ENCODE measurements at places on chromosomes 3 and 15.

DNA sequence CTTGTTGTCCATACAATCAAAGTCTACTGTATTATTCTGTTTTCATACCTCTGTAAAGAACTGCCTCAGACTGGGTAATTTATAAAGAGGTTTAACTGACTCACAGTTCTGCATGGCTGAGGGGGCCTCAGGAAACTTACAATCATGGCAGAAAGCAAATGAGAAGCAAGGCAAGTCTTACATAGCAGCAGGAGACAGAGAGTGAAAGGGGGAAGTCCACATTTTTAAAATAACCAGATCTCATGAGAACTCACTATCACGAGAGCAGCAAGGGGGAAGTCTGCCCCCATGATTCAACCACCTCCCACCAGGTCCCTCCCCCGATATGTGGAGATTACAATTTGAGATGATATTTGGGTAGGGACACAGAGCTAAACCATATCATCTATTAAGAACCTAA lies 724.6 kb upstream of the CBLB start:
- DNase-seq, result no peak

DNA sequence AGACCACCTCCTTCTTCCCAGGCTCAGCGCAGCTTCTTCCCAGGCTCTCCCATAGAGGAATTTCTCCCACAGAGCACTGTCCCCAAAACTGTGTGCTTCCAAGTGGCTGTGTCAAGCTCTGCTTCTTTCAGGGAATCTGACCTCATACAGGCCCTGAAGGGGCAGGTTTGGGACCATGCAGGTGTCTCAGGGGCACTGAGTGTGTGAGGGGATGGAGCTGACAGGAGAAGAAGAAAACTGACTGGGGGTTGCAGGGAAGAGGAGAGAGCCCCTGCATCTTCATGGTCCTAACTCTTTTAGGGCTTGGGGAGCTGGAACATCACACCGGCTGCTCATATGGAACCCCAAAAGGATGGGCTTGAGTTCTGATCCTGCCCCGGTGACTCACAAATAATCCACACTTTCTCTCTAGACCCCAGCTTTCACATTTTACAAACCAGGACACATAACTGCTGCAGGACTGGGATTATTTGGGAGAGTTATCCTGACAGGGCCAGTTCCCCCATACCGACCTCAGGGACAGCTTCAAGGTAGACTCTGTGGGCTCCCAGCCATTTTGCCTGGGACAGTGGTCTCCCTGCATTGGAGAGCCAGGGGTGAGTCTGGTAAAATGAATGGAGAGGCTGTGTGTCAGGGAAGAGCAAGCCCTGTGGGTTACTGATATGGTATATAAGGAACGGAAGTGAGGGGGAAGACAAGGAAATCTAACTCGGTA lies 316.1 kb downstream of the TLE3 start:
- no peak for DNase-seq

DNA sequence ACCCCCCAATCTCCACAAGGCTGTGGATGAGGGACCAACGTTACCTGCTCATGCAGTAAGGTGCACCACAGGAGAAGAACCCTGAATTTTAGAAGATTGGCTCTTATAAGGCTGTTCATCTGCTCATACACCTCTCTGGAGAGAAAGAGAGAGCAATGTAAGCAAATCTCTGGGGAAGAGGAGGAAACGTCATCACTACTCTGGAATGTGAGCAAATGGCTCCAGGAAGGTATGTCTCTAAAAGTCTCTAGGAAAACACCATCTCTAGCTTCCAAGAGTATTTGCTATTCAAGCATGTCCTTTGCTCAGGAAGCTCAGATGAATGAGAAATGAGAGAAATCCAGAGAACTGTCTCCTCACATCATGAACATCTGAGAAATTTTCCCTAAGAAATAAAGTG lies 235.4 kb downstream of the TBL1XR1 start:
- no peak for DNase-seq

DNA sequence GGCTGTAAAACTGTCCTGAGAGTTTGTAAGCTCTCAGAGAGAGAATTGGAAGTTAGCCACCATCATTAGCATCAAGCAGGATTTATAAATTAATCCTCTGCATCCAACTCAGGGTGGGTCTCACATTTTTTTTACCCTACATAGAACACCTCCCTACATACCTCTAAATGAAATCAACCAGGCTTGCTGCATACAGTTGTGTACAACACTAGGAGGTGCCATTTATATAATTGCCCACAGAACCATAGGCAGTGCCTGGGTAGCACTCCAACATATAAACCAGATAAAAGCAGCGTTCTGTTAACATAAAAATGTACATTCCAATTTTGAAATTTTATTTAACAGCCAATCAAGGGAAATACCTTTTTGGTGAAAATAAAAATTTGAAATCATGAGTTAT lies 48.2 kb upstream of the SELENOK start:
- no peak for DNase-seq

GRCh38 chr15:31292391-31293015 lies 34.1 kb upstream of the KLF13 start:
- no peak for DNase-seq

DNA sequence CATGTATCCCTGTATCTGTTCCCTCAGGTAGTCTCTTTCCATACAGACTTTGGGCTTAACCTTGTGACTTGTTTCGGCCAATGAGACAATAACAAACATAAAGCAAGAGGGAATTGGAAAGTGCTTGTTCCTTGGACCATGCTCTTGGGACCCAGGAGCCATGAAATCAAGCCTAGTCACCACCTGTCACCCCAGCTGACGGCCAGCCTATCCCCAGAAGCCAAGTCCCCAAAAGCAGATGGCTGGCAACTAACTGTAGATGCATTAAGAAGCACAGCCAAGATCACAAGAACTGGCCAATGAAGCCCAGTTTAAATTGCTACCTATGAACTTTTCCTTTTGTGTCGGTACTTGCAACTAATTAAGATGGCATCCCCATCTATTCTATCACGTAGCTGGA lies 822.0 kb downstream of the CADM2 start:
- DNase-seq, result no peak

- no peak for DNase-seq
Observed at GRCh38 chr3:11434017-11434526, 161.9 kb downstream of the ATG7 start.

DNA sequence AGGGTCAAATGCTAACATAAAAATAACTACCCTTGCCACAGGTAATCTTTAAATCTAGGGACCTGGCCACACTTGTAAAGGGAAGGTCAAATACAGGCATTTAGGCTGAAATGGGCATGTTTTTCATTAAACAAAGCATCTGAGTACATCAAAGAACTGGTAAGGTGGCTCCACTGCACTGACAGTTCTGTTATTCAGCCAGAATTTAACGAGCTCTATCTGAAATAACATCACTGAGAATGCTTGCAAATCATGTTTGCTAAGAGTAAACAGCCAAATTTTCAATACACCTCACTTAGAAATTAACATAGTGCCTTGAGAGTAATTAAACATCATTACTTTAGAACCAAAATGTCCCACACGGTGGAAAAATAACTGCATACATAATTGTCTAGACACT lies 118.9 kb downstream of the MTHFS start:
- no peak for DNase-seq

- no peak for DNase-seq
Observed at GRCh38 chr3:150733373-150733935, 29.5 kb downstream of the SIAH2 start.

DNA sequence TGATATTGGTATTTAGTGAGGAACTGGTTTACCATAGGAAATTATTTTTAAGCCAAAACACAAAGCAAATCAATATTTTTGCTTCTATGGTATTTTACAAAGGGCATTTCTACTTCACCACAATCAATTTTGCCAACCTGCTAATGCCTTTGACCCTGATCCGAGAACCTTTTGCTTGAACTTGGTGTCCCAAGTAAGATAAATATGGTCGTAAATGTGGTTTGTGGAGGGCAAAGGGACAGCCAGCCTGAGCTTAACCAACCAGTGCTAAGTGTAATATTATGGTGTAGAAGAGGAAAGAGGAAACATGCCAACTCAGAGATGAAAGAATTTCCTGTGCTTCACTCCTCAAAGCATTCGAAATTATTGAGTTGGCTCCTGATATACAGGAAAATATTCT lies 148.4 kb downstream of the C3orf38 start:
- no peak for DNase-seq

Data from activated T-helper 1 cell treated with anti-CD3 and anti-CD28 coated beads, Interleukin-12 subunit alpha, Interleukin-12 subunit beta, Interleukin-2, Interleukin-4 antibody, amounts not matched to agents 30 ng/mL and 10 ng/mL and 1 ng/mL, durations not matched to agents 14 hours and 24 hours and 36 hours (primary cell).